ENCODE measurements at places on chromosomes 7 and 10.

- no peak for DNase-seq
These were observed 39.9 kb downstream of the ADCYAP1R1 start for GRCh38 chr7:31091924-31092434.

DNA sequence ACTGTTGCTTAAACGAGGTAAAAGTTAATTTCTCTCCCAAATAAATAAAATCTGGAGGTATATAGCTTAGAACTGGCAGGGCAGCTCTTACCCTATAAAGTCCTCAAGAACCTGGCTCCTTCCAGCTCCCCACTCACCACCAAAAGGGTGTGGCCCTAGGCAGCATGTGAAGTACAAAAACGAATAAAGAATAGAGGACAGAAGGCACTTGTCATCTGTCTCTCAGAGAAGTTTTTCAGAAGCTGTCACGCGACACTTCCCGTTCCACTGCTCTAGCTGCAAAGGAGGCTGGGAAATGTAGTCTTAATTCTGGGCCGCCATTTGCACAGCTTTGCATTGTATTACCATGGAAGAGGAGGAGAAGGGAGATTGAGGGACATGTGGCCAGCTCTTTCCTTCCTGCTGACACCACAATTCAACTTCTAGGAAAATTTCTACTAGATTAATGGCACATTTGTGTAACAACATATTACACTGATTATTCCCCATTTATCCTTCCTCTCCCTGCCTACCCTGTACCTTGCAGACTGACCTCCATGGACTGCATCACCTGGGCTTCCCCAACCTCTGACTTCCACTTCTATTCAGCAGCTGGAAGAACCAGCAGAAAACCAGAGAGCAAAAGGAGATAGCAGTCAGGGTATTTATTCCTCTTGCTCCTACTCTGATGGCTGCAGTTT, 62.2 kb downstream of the CCDC71L start:
- peak; percentile 24 for DNase-seq

DNA sequence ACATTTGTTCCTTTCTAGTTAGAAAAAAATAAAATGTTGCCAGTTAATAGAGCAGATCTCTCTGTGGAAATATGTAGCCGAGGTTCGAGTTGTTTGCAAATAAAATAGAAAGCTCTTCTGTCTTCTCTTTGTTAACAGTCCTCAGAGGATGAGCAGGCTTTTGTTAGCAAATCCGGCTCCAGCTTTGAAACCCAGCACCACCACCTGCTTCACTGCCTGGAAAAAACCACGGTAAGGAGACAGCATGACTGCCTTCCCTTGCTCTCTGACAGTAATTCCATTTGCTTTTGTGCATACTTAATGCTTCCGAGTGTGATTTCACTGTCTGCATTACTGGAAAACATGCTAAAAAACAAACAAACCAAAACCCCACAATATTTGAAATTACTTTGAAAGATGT, 115.6 kb downstream of the TSPAN12 start:
- DNase-seq: no peak

DNA sequence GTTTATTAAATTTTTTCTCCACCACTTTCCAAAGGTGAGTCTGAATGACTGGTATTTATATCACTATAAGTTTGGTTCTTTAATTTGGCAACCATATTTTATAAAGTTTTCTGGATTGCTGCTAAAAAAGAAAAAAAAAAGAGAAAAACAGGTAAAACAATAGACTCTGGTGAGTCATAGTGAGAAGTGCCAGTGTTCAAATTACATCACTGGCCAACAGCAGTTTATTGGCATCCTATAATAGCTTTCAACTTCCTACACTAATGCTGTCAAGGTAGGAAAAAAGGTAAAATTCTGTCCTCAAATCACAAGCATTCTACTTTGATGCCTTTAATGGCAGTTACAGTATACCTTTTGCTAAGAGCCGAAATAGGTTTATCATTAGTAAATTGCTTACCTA, 808.8 kb downstream of the GRM8 start:
- no peak for DNase-seq

GRCh38 chr10:122020226-122020625, 31.3 kb downstream of the TACC2 start:
- DNase-seq: no peak

DNA sequence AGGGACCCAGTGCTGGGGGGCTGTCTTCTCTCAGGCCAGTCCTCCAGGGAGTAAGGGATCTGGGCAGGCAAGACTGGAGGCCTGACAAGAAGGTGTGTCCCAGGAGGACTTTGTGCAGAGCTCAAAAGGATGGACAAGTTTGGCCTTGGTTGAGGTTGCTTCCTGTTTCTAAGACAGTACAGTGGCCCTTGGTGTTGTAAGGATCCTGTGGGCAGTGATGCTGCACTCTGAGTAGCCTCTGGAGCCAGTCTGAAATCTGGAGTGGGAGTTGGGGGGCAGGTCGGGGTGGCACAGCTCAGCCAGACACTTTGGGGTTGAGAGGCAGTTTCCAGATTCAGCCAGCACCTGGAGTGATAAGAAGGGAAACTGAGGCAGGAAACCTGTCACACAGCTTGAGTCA, 139.2 kb upstream of the ZMIZ1 start:
- DNase-seq: no peak

DNA sequence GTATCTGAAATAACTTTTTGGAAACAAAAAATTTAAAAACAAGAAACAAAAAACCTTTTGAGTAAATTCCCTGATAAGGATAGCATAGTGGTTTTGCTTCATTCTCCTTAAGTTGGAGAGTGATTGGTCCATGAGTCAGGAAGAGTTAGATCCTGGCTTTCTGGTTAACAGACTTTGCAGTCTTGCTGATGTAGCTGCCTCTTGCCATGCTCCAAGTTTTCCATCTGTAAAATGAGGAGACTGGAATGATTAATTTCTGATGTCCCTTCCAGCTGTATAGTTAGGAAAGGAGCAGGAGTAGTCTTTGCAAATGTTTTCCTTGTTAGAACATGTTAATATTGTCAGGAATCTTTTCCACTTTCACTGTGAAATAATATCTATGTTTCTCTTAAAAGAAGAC, 266.6 kb downstream of the DNAJB9 start:
- no peak for DNase-seq

DNA sequence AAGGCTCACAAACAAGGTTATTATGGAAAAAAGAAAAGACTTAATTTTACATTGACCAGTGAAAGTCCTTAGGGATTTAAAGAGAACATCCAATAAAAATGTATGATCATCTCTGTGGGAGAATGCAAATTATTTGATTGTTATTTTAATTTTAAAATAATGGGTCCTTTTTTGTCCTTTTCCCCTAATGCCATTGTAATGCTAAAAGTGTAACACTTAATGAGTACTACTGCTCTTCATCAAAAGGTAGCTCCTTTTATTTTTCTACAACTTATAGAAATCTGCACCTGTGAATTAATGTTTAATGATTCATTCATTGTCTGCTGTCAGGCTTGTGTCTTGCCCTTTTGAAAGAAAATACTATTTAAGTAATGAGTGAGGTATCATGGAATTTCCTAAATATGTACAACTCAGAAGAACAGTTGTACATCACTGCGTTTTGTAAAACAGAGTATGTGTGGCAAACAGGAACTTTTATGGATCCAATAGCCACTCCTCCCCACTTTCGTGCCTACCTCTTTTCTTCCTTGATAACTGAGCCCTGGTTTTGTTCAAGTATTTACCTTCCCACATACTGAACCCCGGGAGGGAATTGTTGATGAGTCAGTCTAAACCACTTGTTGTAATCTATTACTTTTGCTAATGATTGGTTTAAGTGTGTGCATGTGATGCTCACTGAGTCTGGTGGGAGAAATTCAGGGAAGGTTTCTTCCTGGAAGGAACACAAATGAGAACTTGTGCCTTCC, 19.9 kb upstream of the TRUB1 start:
- no peak for DNase-seq

DNA sequence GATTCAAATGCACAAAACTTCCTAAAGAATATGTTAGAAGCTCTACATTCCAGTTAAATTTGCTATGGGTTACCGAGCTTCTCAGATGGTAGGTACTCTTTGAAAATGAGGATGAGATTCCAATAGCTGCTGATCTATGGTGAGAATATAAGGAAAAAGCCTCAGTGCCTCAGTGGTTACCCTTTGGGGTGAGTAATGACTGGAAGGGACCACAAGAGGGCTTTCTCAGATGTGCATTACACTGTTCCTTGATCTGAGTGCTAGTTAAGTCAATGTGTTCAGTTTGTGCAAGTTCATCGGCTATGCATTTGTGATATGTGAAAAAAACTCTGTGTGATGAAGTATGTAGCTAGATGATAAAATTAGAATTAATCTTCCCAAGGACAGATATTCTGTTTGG, 3.5 kb downstream of the NRCAM start:
- no peak for DNase-seq

- DNase-seq: no peak
These were observed 67.7 kb downstream of the NSUN6 start for GRCh38 chr10:18583575-18584270.

GRCh38 chr10:13346283-13347042, 1.6 kb downstream of the SEPHS1 start:
- DNase-seq: no peak

DNA sequence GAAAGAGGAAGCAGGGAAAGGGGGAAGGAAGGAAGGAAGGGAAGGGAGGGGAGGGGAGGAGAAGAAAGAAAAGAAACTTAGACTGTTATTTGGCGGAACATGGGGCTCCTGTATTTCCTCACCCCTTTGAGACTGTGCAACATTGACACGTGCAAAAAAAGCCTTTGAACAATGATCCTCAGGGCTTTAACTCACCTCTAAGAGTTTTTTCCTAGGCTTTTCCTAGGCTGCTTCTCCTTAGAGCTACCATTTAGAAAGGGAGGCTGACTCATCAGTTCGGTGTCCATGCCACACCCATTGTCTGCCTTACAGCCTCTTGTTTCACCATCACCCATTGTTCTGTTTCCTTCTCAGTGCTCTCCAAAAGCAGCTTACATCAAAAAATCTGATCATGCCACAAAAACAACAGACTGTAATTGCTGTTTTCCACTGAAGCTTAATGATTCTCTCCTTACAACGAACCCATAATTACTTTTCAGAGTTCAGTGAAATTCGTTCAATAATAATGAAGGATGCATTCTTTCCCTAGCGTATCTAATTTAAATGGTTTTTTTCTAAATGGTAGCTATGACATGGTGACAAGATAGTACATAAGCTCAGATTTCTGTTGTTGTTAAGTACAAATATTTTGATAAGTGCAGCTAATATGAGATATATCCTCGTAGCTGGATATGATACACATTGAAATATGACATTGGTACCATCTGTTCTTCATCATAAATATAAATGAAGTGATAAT, 90.8 kb downstream of the PRLHR start:
- no peak for DNase-seq

GRCh38 chr7:92330835-92331438, 85.2 kb downstream of the ANKIB1 start:
- no peak for DNase-seq

DNA sequence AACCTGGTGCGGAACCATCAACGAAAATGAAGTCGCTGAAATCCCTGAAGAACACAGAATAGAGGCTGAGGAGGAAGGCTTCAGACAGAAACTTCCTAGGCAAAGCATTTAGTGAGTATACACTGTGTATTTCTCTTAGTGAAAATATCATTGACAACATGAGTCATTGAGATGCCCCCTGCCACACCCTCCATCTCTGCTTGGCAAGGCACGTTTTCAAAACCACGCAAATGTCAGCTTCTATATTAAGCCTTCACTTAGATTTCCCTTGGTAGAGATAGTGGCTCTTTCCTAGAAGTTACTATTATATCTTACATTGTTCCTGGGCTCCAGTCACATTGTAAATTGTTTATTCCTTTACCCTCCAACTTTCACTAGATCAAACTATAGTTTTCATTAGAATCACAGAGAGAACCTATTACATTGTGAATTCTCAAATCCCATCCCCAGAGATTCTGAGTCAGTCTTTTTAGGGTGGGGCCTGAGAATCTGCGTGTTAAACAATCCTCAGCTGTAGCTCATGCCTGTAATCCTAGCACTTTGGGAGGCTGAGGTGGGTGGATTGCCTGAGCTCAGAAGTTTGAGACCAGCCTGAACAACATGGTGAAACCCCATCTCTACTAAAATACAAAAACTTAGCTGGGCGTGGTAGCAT, 4.6 kb upstream of the SKAP2 start:
- DNase-seq: no peak

- DNase-seq: no peak
These were observed 194.3 kb upstream of the AOAH start for GRCh38 chr7:36918591-36918990.

DNA sequence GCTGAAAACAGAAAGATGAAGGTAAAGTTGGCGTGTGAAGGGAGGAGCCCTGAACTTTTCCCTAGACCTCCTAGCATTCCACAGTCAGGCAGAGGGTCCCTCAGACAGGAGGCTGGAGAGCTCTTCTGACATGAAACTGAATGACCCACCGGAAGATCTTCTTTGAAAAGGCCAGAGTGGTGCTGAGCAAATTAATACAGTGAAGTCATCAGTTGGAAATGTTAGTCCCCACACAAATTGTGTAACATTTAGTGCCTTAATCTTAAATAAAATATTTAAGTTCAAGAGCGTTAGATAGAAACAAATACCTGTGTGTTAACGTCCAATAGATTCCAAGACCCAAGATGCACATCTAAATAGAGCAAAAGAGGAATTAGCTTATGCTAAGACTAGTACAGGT, 49.0 kb upstream of the WNT16 start:
- no peak for DNase-seq

- DNase-seq: no peak
These were observed 4.6 kb upstream of the RASSF4 start for GRCh38 chr10:44954962-44955361.

DNA sequence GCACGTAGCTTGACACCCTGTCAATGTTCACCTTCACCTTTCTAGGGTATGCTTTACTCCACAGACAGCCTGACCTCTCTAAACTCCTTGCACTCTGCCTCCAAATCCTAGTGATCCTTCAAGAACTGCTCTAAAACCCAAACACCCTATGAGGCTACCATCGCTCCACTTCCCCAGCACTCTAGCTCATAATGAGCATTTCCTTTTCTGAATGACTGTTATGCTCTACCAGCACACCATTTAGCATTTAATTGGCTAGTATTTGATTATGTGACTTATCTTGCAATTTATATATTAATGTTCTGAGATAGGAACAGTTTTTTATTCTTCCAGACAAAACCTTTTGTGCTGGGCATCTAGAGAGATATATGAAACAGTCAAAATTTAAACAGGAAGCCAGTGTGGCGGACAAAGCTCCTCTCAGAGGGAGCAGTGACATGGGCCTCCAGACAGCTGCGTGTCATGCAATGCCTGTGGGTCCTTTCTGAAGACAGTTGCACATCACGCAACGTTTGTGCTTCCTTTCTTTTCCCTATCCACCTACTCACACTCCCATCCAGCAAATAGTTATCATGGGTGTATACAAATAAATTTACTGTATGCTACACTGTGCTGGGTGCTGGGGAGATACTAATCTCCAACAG, 86.3 kb downstream of the ALOX5 start:
- DNase-seq: no peak

- no peak for DNase-seq
These were observed 19.3 kb downstream of the OR2F1 start for GRCh38 chr7:143973870-143974416.

Measured in stimulated activated CD8-positive, alpha-beta memory T cell treated with anti-CD3 and anti-CD28 coated beads, Interleukin-15, amount 100 ng/mL, for 1 hour (primary cell).